Stimulated activated CD4-positive, alpha-beta T cell treated with anti-CD3 and anti-CD28 coated beads, Interleukin-1b, Interleukin-23, amount 100 ng/mL, for 1 hour (primary cell): ENCODE measurements at places on chromosomes 7 and 10.

DNA sequence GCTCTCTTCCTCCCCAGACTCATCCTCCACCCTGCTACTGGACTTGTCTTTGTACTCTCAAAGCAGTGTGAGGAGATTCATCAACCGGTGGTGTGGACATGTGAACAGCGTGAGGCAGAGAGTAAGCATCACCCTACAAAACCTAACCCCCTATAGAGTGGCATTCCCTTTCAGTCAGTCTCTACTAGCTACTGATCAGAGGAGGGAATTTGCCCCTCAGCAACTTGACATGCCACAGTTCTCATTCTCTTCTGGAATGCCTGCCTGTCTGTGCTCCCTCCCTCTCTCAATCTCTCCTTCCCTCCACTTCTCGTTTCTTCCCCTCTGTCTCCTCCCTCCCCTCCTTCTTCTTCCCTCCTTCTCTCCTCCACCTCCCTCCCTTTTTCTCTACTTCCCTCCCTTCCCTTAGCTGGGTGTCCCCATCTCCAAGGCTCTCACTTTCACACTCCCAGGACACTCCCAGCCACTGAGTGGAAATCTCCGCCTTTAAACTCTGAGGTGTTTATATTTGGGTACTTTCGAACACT lies 24.6 kb downstream of the H2AZ2 start:
- DNase-seq, result no peak

DNA sequence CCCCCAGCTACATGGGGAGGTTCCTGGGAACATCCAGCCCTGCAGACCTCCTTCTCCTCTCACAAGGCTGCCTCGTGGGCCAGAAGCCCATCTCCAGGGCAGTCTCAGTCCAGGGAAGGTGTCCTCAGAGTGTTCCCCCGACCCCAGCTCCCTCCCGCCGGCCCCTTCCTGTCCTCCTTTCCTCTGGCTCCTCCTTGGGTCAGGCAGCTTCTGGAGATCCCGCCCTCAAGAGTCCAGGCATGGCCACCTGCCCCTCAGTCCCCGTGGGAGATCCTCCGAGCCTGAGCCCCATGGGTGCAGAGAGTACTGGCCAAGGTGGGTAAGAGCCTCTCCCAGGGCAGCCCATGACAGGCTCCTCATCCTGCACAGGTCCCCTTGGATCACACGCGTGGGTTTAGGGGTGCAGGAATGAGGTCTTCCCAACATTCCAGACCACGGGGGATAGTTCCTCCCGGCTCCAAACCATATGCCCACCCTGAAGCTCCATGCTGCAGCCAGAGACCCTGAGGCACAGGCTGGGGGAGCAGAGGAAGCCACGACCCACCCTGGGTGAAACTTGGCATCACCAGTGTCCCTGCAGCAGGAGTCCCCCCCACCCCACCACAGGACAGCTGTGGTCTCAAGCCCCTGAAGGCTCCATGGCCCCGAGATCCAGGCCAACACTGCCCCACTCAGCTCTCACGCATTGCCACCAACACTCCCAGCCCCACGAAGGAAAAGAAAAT lies 65.5 kb downstream of the OAT start:
- DNase-seq, result no peak

- DNase-seq, result no peak
Measured at GRCh38 chr10:84114088-84114667, 25.1 kb upstream of the GHITM start.

DNA sequence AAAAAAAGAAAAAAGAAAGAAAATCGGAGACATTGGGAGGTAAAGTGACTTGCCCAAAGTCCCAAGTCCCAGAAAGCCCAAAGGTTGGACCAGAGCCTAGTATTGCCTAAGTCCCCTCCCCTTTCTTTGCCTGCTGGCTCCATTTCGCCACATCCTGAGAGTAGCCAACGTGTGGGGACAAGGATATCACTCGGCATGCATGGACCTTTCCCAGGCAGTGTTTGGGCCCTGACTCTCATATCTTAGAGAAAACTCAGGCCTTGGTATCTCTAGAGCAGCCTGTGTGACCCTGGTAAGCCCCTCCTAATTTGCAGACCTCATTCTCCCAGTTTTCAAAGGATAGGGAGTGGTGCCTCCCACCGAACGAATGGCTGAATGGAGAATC lies 294.2 kb upstream of the ZMIZ1 start:
- no peak for DNase-seq

- DNase-seq, result no peak
Measured at GRCh38 chr10:71204746-71205145, 7.6 kb upstream of the UNC5B start.

GRCh38 chr10:57963546-57963945 lies 304.1 kb downstream of the IPMK start:
- DNase-seq, result no peak

DNA sequence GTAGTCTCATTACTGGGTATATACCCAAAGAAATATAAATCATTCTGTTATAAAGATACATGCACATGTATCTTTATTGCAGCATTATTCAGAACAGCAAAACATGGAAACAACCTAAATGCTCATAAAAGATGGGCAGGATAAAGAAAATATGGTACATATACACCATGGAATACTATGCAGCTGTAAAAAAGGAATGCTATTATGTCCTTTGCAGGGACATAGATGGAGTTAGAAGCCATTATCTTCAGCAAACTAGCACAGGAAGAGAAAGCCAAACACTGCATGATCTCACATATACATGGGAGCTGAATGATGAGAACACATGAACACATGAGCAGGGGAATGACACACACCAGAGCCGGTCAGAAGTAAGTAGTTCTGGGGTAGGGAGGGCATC lies 297.4 kb upstream of the GLI3 start:
- no peak for DNase-seq

DNA sequence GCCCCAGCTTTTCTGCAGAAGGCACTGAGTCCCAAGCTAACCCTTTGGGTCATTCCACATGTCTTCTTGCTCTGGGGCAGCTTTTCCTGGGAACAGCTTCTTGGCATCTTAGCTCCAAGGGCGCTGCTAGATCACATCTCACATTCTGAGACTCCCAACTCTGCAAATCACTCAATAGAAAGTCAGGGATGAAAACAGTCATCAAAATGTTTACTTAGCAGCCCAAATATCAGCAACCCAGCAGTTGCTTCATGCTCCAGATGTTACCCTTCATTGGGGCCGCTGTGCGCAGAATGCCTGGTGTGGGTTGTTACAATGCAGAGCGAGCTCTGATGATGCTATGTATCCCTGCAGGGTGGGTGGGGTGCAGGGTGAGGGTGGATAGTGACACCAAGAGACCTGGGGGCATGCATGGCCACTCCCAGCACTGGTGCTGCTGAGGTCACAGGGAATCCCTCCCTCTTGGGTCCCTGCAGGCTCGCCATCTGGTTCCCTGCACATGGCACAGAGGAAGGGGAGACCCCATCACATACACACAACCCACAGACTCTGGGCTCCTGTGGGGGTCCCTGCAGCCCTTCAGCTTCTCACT lies 19.0 kb downstream of the WDFY4 start:
- no peak for DNase-seq

DNA sequence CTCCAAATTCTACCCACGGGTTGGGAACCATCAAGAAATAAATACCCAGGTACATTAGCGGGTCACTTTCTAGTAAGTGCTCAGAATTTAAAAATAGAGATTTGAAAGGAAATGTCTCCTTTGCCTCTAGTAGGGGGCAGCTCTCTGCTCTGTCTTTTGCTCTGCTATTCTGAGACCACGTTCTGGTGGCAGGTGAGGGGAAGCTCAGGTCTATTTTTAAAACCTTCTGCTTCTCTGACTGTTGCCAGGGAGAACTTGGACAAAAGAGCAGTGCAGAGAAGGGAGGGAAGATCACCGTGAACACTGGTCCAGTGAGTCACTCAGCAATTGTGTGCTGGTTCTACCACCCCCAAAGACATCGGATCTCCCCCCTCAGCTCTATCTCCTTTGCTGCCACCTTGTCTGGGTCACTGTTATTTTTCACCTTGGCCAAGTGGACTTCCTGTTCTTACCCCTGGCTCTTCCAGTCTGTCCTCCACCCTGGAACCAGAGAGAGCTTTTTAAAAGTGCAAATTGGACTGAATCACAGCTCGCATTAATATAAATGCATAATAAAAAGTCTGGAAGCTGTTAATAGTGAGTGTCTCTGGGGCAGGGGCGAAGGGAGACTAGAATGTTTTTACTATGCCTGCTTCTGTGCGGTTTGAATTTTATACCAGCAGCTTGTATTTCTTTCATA lies 72.4 kb upstream of the LOXL4 start:
- DNase-seq, result no peak

DNA sequence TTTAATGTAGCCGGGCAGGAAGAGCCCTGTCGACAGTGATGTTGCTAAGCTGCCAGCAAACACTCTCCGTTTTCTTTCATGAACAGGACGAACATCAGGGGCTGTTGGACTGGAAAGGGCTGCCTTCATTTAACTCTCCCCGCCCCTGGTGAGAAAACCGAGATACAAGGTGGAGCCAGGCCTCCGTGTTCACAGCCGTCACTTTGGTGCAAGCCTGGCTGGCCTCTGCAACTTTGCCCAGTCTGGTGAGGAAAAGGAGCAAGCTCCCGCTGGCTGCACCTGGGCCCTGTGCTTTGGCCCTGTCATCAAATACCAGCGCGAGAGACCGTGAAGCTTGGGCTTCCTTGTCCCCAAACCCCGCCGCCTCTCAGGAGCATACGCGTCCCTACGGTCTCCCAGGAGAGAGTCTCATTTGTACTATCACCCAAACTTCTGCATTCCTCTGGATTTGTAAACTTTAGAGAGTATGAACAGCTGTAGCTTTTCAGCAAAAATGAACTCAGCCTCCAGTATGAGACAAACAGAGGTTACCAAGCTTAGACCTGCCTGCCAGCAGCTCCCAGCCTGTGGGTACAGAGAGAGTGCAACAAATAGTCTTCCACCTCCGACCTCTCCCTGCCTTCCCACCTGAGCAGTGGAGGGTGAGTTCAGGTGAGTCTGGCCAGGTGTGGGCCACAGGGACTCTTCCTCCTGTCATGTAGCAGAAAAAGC lies 445.3 kb upstream of the MGMT start:
- no peak for DNase-seq

DNA sequence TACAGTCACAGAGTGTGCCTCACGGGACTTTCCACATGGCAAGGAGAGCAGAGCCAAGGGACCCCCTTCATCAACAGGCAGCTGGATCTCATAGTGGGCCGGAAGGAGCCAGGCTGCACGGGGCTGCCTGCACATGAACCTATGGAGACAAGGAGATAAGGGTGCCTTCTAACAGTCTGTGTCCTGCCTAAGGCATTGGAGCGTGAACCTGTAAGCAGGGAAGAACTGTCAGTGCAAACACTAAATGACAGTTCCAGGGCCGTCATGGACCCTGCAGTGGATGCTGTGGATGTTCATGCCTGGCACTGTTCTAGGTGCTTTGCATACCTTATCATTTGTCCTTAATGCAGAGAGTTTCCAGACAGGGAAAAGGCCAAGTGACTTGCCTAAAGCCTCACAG lies 85.9 kb downstream of the WIPF3 start:
- no peak for DNase-seq

GRCh38 chr10:5970527-5970926 lies 6.8 kb downstream of the IL15RA start:
- no peak for DNase-seq

- no peak for DNase-seq
Measured at GRCh38 chr10:122198631-122199030, 72.5 kb upstream of the BTBD16 start.

GRCh38 chr10:85446827-85447226 lies 919.8 kb downstream of the GRID1 start:
- no peak for DNase-seq

- DNase-seq, result no peak
Measured at GRCh38 chr7:108127461-108127860, 2.7 kb downstream of the LAMB4 start.

DNA sequence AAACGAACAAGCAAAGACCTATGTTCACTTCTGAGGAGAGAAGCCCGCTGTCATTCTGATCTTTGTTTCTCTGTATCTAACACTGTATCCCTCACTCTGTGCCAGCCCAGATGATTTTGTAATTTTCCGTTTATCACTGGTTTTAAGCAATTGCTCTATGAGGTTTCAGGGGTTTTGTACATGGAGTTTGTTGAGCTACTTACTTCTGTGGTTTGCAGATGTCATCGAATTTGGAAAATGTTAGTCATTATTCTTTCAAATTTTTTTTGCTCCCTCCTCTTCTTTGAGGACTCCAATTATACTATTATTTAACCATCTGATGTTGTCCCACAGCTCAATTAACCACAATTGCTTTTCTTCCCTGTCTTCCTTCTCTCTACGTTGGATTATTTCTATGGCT lies 650.9 kb upstream of the IGFBP3 start:
- DNase-seq, result no peak

DNA sequence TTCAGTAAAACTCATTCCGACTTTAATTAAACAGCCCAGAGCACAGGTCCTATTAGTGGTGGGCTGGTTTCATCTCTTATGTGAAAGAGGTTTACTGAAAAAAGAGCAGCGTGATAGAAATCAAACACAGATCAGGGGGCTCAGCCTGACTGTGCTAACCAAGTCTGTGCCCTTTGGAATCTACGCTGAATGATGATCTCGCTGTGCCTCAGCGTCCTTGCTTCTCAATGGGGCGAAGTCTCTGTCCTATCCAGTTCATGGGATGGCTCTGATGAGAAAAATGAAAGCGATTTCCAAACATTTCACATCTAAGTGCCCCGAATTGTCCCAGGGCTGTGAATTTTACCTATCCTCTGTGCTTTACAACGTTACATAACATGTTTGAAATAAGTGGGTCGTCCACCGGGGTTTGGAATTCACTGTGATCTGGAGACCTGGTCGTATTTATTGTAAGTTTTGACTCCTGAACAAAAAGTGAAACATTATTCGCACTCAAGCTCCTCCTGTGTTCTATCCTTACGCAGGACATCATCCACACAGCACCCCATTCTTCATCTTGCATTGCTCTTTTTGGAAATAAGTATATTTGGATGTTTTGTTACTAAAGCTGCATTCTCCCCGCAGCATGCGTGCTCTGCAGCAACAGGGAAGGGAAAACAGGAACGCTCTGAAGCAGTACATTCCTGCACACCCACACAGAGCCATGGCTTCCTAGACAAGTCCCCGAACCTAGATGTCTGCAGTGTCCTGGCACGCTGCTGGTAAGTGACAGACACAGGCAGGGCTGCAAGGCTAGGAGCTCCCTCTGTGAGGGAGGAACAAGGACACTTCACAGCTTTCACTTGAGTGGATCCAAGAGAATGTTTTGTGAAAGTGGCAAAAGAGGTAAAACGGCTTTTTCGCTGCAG lies 83.5 kb downstream of the SLC37A3 start:
- no peak for DNase-seq

GRCh38 chr10:17216217-17216900 lies 11.7 kb upstream of the VIM start:
- no peak for DNase-seq

GRCh38 chr7:98569691-98570337 lies 47.3 kb upstream of the NPTX2 start:
- DNase-seq, result no peak

- no peak for DNase-seq
Measured at GRCh38 chr7:115827305-115828045, 203.1 kb downstream of the TFEC start.
